ENCODE measurements at places on chromosomes 1 and 21.

DNA sequence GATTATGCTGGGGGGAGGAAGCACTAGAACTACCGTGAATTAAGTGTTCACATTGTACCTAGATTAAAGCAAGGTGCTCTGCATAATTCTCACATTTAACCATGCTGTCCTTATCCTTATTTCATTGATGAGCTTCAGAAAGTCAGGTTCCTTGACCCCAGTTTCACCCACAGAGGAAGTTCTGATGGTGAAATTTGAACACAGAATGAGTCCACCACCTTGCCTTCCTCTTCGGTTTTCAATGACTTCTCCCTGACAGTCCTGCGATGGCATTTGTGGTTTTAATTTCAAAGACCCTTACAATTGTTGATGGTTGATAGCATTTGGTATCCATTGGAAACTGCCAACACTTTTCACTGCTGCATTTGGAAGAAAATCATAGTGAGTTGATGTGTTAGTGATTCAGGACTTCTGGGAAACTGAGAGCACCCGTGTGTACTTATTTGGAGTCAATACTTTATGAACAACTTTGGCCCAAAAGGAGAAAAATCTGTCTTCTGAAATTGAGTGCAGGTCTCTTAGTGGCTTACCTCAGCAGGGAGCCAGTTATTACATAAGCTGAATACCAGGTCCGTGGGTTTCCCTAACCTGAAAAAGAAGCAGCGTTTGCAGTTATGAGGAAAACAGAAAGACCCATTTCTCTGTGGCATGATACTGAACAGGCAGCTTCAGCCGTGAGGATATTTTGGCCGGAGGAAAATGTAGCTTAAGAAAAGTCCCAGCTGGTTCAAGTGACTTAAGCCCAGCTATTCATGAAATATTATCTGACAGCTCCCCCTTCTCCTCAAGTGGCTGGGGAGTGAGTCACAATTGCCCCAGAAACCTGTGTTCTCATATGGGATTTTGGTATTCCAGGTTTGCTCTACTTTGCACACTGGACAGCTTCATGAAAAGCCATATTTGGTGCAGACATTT is 47.5 kb downstream of the ROR1 start:
- no peak for DNase-seq

DNA sequence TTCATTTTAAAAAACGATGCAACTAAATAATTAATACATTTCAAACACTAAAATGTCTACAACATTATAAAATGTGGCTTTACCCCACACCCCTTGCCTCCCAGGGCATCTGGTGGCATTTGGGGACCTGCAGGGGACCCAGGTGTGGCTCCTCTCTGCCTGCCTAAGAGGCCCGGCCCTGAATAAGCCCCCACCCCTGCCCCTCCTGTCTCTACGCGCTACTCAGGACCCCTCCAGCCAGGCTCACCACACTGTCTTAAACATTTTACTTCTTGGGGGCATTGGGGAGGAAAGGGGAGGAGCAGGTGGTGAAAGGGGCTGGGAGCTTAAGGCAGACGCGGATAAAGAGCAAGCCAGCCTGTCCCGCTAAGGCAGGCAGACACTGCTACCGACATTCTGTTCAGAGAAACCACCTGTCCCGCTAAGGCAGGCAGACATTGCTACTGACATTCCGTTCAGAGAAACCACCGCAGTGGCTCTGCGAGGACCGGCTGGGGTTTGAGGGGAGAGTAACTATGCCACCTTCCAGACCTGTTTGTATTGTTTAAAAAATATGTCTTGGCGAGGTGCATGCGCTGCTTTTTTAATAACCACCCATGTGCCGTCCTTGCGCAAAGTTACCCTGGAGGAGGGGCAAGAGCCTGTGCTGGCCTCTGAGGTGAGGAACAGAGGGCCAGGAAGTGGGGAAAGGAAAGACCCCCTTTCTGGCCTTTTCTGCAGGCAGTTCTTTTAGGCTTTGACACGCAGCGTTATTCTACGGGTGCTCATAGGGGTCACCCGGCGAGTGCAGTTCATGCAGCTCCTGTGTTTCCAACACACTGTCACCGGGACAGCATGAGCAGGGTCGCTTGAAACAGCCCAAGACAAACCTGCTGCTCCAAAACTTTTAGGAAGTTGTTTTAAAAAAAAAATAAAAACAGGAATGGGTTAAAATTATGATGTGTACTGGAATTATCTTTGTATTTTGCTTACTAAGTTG is 51.3 kb upstream of the RIPK4 start:
- no peak for DNase-seq

DNA sequence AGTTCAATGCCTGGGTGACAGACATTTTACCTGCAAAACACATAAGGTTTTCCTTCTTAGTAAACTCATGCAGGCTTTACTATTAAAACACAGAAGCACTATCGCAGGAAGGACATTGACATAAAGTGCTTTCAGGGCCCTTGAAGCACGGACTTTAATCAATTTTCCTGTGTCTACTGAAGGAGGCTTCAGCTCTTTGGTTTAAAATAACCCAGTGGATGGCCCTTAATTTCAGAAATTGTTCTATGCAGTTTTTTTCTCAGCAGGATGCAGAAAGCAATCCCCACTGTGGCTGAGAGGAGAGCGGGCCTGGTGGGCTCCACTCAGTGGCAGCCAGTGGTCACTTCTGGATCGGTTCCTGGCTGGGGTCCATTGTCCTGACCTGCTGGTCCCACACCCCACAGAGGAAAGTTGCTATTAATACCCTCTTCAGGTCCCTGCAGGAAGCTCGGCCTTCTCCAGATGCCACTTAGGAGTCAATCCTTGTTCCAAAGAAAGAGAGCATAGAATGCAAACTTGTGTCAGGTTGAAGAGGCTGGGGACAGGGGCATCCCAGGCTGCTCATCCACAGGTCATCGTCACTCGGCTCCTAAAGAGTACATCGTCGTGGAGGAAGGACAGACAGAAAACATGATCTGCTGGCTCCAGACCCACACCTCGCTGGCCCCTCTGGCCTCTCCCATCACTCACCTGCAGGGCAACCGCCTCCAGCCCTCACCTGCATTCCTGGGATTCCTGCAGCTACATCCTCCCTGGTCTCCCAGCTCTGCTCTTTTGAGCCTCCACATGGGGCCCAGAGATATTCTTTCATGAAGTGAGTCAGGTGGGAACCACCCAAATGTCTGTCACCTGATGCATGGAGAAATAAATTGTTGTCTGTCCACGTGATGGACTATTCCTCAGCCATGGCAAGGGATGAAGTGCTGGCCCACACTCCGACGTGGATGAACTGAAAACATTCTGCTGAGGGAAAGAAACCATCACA is 153.1 kb downstream of the PSMG1 start:
- no peak for DNase-seq

GRCh38 chr1:4730078-4730477 is 75.7 kb downstream of the AJAP1 start:
- no peak for DNase-seq

GRCh38 chr1:248804771-248805681 is 20.7 kb downstream of the SH3BP5L start:
- DNase-seq: no peak

DNA sequence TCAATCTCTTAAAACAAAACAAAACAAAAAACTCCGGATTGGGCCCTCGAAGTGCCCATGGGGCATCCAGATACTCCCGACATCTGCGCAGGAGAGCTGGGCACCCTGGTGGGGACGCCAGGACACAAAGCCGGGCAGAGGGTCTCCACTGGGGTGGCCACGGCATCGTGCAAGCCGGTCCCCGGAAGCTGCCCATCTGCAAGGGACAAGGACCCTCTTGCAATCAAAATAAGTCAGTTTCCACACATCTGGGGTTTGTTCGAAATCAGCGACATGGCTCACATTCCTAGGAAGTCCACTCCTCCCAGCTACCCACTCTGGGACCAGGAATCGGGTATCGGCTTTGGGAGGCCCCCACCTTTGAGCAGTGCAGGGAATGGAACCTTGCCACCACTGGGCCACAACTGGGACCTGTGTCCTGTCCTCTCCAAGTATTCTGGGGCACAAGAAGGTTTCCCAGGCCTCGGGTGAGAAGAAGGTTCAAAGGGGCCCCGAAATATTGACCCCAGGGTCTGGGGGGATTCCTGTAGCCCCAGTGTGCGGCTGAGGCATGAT is 4.6 kb upstream of the PRDM16 start:
- DNase-seq: no peak

GRCh38 chr1:60224523-60224922 is 151.0 kb upstream of the C1orf87 start:
- DNase-seq: no peak

- no peak for DNase-seq
Measured at GRCh38 chr1:112998592-112999235, 42.7 kb upstream of the SLC16A1 start.

All from stimulated activated CD4-positive, alpha-beta T cell treated with anti-CD3 and anti-CD28 coated beads, TNF-alpha, amount 100 ng/mL, for 4 hours (primary cell).